ENCODE measurements at places on chromosomes 12 and 14.

DNA sequence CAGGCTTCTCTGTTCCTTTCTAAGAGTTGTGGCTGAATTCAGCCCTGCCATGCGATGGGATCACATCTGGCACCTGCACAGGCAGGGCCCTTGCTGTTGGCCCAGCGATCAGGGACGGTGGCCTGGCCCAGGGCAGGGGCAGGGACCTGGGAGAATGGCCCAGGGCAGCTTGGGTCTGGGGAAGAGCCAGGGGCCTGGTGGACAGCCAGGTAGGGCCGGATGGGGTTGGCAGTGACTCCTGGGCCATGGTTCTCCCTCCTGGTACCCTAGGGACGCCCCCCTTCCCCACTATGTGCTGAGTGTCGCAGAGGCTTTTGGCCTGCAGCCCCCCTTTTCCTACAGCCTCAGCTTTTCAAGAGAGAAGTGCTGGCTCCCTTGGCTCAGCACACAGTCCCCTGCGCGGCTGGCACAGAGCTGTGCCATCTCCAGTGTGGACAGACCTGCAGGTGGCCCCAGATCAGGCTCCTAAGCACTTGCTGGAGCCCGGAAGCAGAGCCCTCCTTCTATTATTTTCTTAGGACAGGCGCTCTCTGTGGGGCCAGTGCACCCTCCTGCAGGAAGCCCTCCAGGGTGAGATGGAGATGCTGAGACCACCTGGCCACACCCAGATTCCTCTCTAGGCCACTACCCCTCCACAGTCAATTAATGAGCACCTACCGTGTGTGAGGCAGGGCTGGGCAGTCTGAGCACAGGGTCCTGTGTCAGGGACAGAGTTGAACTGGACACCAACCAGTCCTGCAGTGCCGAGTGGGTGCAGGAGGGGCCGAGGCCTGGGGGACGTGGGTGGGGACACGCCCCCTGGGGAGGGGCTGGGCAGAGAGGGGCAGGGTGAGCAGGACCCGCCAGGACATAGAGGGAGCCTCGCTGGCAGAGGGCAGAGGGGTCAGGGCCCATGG, 267.6 kb downstream of the ADGRD1 start:
- DNase-seq: no peak

- no peak for DNase-seq
Measured at GRCh38 chr12:84658877-84659276, 253.7 kb downstream of the SLC6A15 start.

GRCh38 chr12:87315-87714, 20.7 kb downstream of the IQSEC3 start:
- DNase-seq: no peak

- DNase-seq: no peak
Measured at GRCh38 chr12:93297032-93297431, 80.7 kb upstream of the NUDT4 start.

GRCh38 chr12:57718641-57719528, 19.7 kb downstream of the AGAP2 start:
- DNase-seq: no peak

DNA sequence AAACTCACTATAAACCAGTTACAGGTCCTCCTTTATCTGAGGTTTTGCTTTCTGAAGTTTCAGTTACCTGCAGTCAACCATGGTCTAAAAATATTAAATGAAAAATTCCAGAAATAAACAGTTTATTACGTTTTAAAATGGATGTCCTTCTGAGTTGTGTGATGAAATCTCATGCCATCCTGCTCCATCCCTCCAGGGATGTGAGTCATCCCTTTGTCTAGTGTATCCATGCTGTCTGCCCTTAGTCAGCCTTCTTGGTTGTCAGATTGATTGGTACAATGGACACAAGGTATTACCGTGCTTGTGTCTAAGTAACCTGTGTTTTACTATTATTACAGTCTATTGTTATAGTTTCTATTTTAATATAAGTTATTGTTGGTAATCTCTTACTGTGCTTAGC, 328.3 kb downstream of the APAF1 start:
- DNase-seq: no peak

- no peak for DNase-seq
Measured at GRCh38 chr12:103093499-103094106, 136.1 kb downstream of the ASCL1 start.

- peak; percentile 74 for DNase-seq
Measured at GRCh38 chr12:132264086-132265010, 65.0 kb downstream of the GALNT9 start.

DNA sequence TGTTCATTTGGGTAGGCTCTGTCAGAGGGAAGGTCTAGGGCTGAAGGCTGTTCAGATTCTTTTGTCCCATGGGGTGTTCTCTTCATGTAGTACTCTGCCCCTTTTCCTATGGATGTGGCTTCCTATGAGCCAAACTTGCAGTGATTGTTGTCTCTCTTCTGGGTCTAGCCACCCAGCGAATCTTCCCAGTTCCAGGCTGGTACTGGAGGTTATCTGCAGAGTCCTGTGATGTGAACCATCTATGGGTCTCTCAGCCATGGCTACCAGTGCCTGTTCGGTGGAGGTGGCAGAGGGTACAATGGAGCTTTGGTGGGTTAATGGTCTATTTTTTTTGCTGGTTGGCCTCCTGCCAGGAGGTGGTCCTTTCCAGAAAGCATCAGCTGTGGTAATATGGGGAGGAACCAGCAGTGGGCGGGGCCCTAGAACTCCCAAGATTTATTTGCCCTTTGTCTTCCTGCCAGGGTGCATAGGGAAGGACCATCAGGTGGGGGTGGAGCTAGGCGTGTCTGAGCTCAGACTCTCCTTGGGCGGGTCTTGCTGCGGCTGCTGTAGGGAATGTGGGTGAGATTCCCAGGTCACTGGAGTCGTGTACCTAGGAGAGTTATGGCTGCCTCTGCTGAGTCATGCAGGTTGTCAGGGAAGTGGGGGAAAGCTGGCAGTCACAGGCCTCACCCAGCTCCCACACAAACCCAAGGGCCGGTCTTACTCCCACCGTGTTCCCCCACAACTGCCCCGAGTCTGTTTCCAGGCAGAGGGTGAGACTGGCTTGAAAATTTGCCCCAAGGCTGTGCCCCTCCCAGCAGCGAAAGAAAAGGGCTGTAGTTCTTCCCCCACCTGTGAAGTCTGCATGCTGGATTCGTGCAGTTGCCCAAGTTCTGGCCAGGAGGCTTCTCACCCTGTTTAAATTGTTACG, 17.5 kb downstream of the MTRFR start:
- peak; percentile 29 for DNase-seq

DNA sequence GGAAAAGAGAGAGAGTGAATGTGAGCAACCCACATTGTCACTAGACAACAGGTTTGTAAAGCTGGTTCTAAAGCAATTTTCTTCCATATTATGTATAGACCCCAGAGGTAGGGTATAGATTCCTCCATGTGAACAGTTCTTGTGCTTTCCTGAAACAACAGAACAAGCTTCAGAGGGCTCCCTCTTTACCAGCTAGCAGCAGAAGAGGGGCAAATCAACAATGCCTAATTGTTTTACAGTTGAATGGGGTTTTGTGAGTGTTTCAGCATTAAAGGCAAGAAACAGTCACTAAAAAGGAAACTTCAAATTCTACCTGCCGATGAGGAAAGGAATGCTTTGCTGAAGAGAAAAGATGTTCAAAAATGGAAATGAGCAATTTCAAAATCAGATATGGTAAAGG, 341.2 kb upstream of the KITLG start:
- no peak for DNase-seq
